GM12891 (cell line): ENCODE measurements at places on chromosomes 12 and 14.

- no peak for DNase-seq
These were observed 222.9 kb upstream of the DDHD1 start for GRCh38 chr14:53376064-53376463.

GRCh38 chr14:38107216-38107631 is 100.5 kb upstream of the SSTR1 start:
- DNase-seq = no peak

DNA sequence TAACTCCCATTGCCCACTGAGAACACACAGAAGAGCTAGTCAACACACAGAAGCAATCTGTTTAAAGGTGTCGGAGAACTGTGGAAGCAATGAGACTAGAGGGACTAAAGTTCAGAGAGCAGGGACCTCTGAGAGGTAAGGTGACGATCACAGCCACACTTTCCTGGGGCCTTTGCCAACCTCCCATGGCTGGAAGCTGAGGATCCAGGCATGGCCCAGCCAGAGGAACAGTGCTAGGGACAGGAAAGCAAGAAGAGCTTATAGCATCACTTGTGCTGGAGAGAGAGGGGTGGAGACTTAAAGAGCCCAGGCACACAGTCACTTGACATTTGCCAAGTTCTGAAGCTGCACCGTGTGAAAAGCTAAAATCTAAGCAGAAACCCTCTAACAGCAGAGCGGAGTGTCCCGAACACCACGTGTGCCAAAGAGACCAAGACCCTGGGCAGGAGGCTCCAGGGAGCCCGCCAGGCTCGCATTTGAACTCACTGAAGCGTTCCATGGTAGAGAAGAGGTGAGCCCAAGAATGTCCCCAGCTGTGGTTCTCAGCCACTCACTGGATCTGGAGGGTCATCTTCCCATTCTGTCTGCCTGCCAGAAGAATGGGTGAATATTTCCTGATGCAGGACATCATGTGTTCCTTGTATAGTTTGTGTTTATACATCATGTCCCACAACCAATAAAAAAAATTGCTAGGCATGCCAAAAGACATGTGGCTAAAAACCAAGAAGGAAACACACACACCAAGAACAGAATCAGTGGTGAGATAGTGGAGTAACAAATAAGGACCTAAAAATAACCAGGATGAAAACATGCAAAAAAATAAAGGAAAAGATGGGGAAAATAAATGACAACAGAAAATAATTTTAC is 174.0 kb upstream of the C14orf180 start:
- DNase-seq = no peak

- no peak for DNase-seq
These were observed 12.9 kb upstream of the CORO1C start for GRCh38 chr12:108744021-108744897.

GRCh38 chr12:24738441-24738840 is 210.5 kb downstream of the BCAT1 start:
- no peak for DNase-seq

DNA sequence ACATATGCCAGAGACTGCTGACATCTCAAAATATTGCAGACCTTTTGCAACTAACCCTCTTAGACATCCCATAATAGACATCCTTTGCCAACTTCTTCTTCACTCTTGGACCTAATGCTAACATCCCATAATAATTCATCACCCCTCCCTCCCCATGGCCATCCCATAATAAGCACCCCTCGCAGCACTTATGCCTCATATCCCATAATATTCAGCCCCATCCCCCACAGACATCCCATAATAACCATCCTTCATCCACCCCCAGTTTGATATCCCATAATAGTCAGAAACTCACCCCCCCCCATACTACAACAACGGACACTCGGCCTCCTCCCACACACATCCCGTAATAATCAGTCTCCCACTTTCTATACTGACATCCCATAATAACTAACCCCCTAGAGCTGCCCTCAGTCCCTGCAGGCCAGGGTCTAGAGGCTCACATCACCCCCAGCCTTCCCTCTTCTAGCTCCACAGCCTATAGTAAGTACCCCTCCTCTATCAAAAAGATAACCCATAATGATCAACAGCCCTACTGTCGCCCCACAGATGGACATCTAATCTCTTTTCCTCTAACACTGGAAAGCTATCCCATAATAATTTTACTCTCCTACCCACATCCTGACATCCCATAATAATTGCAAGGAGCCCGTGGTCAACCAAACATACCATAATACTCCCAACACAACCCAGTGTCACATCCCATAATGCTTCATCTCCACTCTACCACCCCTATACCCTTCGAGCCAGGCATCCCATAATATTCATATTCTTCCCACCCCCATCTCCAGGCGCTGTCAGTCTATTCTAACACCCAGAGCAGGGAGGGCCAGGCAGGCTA is 792 bp upstream of the CHD4 start:
- no peak for DNase-seq

GRCh38 chr14:80605536-80605935 is 336.0 kb downstream of the CEP128 start:
- no peak for DNase-seq

DNA sequence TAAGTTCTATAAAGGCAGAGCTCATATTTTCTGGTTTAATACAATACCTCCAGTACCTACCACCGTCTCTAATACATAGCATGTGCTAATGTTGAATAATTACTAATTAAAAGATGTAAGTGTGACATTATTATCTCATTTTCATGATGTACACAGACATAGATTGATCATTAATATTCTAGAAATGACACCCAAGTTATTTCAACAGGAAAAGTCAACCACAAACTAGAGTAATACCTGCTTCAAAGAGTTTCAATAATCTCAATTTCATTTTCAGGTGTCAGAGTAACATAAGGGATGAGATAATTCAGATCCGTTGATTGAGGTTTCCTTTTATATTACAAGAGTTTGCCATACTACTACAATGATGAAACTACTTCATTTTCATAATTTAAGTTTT is 388.9 kb downstream of the SOX5 start:
- DNase-seq = no peak

GRCh38 chr12:38490941-38491340 is 174.4 kb downstream of the ALG10B start:
- no peak for DNase-seq

GRCh38 chr14:100890061-100890850 is 13.3 kb downstream of the RTL1 start:
- no peak for DNase-seq

GRCh38 chr12:63961543-63961942 is 117.0 kb downstream of the SRGAP1 start:
- DNase-seq = no peak

DNA sequence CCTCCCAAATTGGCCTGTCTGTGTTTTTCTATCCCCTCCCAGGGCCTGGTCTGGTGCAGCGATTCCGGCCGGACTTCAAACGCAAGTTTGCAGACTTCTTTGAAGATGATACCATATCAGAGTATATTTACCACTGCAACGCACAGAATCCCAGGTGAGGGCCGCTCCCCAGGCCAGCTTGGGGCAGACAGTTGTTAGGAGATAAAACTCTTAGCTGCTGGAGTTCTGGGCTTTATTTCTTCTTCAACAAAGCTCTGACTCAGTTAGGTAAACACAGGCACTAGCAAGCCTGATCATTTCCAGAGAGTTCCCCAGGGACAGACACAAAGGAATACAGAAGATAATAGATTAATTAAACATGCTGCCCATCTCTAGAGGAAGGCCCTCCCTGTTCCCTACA is 8.3 kb downstream of the ABHD4 start:
- no peak for DNase-seq

- DNase-seq = no peak
These were observed 255.6 kb downstream of the NRXN3 start for GRCh38 chr14:78425782-78426181.

DNA sequence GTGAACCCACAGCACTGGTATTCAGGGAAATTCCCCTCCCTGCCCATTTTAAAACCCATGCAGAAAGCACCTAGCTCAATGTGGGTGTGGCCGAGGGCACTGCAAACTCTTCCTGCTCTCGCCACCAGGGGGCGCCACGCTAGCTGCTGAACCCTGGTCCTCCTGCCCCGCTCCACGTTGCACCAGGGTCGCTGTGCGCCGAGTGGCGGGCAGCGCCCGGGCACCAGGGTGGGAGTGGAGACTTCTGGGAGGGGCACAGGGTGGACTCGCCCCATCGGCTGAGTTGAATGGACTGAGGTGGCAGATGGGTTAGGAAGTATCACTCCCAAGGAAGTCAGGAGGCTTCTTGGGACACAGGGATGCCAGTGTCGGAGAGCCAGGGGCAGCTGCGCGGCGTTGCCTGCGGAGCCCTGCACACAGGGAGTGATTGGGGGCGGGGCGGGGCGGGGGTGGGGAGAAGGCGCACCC is 48.1 kb upstream of the BCL11B start:
- DNase-seq = peak; percentile 83
